ENCODE measurements at places on chromosomes 13 and 19.

GRCh38 chr13:61531383-61532065 lies 115.9 kb upstream of the PCDH20 start:
- no peaks in the 10 kb centered on the region for H3K36me3 ChIP-seq
- no peak overlapping the region for H3K4me3 ChIP-seq
- DNase-seq: no peak
- H3K27ac ChIP-seq: no peak overlapping the region

GRCh38 chr19:1349211-1349610 lies 34.5 kb upstream of the NDUFS7 start:
- no peak overlapping the region for H3K4me3 ChIP-seq
- H3K27ac ChIP-seq: no peak overlapping the region
- no peaks in the 10 kb centered on the region for H3K36me3 ChIP-seq
- no peaks in the 10 kb centered on the region for H3K4me1 ChIP-seq

DNA sequence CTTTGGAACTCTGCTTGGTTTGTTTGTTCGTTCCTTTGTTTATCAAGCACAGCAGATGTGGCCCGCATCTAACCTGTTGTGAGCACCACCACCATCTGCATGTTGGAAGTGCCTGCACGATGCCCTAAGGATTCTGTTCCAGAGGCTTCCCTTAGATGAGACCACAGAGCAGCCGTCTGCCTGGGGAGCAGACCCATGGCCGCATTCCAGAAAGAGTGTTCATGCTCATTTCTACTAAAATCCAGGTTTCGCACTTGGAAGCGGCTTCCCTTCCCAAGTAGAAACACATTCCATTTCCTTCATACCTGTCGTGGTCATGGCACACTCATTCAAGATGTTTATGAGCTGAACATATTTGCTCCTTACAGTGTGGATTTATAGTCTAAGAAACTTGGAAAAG lies 27.2 kb downstream of the COL4A2 start:
- H3K4me1 ChIP-seq: peaks cover 33% of the 10 kb centered on the region
- H3K4me3 ChIP-seq: no peak overlapping the region

DNA sequence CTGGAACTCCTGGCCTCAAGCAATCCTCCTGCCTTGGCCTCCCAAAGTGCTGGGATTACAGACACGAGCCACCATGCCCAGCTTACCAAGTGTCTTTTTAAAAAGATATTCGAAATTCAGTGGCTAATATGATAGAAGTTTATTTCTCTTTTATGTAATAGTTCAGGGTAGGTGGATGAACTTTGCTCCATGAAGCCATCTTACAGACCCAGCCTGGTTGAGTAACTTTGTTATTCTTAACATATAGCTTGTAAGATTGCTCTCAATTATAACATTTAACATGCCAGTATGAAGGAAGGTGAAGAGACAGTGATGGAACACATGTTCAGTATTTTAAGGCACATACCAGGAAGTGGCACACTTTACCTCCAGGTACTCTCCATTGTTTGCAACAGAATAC lies 42.4 kb downstream of the ZIC2 start:
- no peaks in the 10 kb centered on the region for H3K27me3 ChIP-seq
- H3K36me3 ChIP-seq: no peaks in the 10 kb centered on the region
- H3K27ac ChIP-seq: no peak overlapping the region
- no peak for DNase-seq
- no peaks in the 10 kb centered on the region for H3K4me1 ChIP-seq

- H3K4me1 ChIP-seq: no peaks in the 10 kb centered on the region
- H3K27ac ChIP-seq: no peak overlapping the region
- H3K4me3 ChIP-seq: no peak overlapping the region
- no peaks in the 10 kb centered on the region for H3K27me3 ChIP-seq
- H3K36me3 ChIP-seq: no peaks in the 10 kb centered on the region
Observed at GRCh38 chr13:92716749-92717148, 509.9 kb upstream of the GPC6 start.

GRCh38 chr19:42149447-42150202 lies 17.4 kb upstream of the POU2F2 start:
- no peaks in the 10 kb centered on the region for H3K27me3 ChIP-seq
- no peak overlapping the region for H3K4me3 ChIP-seq
- no peak for DNase-seq
- H3K36me3 ChIP-seq: no peaks in the 10 kb centered on the region

All from left lung (tissue), 14 donors.